ENCODE measurements at places on chromosomes 2 and 18.

DNA sequence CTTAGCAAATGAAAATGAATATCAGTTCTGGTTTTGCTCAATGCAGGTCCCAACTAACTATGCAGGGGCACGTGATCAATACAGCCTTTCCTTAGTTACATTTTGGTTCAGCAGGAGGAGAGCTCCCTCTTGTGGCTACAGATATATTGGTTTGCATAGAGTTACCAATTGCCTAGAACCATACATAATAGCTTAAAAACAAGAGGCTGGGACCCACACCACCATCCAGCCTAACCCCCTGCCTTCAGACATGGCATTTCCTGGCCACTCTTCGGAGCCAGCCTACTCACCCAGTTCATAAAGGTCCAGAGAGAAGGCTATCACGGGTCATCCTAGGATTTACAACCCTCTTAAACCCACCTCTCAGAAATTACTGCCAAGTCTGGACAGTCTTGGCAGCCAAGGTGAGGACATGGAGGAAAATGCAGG lies 10.5 kb downstream of the CCDC93 start:
- DNase-seq = peak; percentile 78

- no peak for DNase-seq
Observed at GRCh38 chr2:72112981-72113846, 34.4 kb downstream of the CYP26B1 start.

- DNase-seq = no peak
Observed at GRCh38 chr2:45867800-45868199, 216.3 kb downstream of the PRKCE start.

- no peak for DNase-seq
Observed at GRCh38 chr2:235685024-235685721, 191.3 kb downstream of the AGAP1 start.

DNA sequence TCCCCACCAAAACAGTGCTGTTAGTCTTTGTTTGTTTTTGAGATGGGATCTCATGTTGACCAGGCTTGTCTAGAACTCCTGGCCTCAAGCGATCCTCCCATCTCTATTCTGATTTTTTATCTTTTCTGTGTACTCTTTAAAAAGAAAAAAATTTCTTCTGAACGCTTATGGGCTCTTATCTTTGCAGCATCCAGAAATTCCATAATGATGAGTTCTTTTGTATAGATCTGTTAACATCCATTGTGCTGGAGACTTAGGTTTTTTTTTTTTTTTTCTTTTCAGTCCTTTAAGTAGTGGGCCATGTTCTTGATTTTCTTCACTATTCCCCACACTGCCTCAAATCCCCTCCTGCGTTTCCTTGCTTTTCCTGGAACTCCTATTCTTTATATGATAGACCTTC lies 31.0 kb downstream of the RBBP8 start:
- DNase-seq = no peak

- DNase-seq = no peak
Observed at GRCh38 chr2:239177908-239178307, 222.9 kb downstream of the HDAC4 start.

DNA sequence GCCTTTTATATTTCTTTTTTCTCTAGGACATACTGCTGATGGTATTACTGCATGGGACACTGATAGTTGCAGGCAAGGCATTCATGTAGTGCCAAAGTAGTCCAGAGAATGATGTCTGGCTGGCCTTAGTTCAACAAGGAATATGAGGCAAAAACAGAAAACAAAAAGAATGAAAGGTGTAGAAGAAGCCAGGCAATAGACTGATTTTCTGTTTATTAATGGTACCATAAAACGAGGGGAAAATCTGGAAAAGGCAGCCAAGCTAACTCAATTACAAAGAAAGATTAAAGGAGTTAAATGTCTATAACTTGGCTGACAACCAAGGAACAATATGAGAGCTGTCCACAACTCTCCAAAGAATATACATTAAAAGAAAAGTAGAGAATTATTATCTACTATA lies 284.9 kb downstream of the ZEB2 start:
- no peak for DNase-seq

GRCh38 chr2:33859811-33860461 lies 260.8 kb upstream of the FAM98A start:
- DNase-seq = no peak

- DNase-seq = no peak
Observed at GRCh38 chr2:104952976-104953375, 84.9 kb upstream of the MRPS9 start.

DNA sequence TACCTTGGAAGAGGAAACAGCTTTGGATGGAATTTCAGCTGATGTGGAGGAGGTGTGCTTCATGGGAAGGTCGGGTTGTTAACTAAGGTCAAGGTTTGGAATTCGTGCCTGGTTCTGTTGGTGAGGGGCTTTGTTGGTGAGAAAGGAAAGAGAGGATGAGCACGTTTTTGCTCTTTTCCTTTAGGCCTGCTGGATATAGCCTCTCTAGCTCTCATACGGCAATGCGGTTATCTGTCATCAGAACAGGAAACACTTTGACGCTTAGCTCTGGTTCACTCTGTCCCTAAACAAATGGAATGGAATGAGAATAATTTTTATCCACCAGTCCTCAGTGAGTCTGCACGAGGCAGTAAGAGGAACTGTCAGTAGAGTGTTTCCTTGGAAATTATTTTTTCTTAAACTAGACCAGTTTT lies 169.7 kb upstream of the NOSTRIN start:
- DNase-seq = no peak

DNA sequence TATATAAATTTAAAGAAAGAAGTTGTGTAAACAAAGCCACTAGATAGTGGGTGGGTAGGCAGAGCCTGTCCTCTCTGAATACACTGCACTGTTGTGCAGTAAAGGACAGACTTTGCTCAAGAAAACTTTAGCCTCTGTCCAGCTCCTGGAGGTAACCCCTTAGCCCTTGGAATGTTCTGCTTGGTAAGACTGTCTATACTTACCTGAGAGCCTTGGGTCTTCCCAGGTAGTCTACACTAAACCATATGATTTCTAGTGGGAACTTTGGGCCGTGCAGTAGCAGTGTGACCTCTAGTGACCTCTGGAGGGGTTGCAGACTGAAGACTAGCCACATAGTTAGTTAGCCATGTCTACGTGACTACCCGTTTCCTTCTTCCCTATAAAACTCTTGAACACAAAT lies 678.3 kb upstream of the NRXN1 start:
- peak; percentile 34 for DNase-seq

DNA sequence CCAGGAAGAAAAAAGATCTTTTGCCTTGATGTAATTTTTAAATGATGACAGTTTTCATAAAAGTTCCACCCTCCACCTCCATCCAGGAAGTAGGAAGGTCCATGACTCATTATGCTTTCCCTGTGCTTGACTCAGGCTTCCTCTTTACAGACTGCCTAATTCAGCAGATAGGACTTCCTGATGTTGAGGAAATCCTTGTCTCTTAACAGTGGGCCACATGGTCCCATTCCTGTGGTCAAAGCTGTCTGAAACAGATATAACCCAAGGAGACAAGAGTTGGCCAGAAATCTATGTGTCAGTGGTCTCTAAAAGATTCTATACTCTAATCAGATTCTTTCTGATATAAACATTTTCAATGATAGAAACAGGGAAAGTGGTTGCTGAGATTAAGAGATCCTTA lies 119.1 kb downstream of the BAZ2B start:
- peak; percentile 70 for DNase-seq

DNA sequence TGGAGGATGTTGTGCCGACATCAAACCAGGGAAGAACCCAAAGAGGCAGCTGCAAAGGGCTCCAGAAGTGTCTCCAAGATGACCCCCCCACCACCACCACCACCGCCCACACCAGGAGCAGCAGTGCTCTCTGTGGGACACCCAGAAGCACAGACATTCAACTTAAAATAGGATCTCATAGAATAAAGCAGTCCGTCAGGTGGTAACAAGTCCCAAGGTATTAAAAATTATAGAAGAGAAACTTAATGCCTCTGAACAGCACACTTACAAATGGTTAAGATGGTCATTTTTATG lies 155.5 kb upstream of the ID2 start:
- DNase-seq = no peak

GRCh38 chr2:11573418-11574175 lies 39.8 kb downstream of the GREB1 start:
- DNase-seq = no peak

DNA sequence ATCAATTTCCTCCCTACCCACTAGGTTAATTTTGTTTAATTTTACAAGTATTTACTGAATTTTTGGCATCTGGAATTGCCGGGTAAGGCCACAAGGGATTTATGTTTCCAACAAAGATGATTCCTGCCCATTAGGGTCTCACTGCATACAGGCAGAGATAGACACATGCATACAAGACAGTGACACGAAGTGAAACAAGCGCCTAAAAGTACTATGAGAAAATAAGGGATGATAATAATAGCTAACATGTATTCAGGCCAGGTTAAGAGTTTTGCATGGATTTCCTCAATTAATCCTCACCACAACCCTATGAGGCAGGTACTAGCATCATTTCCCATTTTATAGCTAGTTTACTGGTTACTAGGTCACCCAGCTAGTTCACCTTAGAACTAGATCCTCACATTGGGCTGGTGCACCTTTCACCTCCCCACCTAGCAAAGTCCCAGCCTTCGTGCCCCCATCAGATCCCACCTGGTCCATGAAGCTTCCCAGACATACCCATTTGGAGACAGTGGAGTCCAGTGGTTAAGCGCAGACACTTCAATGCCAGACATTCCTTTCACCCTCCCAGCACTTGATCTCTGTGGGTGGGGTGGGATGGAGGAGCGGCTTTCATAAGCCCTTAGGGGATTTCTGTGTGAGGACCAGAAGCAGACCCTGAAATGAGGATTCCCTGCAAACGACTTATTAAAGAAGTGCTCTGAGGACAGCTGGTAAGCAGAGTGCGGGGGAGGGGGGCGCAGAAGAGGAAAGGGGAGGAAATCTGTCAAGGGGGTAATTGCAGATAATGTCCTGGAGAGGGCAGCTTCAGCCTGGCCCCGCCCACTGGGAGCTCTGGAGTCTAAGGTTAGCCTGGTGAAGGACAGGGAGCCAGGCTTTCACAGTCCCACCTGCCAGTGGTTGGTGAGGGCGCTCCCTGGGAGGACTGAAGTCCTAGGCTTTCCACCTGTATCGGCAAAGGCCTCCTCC lies 5.8 kb upstream of the DGUOK start:
- DNase-seq = peak; percentile 65

DNA sequence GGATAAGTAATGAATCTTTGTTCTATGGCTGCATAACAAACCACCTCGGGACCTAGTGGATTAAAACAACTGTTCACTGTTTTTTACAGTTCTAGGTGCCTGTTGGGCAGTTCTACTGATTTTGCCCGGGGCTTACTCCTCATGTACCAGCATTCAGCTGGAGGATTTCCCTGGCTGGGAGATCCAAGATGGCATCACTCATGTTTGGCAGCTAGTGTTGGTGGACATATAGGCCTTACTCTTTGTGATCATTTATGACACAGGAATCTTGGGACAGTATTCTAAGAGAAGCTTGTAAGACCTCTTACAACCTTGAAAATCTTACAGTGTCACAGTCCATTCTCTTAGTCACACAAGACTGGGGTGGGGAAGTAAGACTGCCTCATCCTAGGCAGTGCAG lies 4.6 kb downstream of the MARCHF7 start:
- DNase-seq = no peak

- no peak for DNase-seq
Observed at GRCh38 chr18:35750929-35751328, 169.4 kb downstream of the GALNT1 start.

- DNase-seq = peak; percentile 49
Observed at GRCh38 chr2:70570041-70570661, 16.5 kb upstream of the TGFA start.

DNA sequence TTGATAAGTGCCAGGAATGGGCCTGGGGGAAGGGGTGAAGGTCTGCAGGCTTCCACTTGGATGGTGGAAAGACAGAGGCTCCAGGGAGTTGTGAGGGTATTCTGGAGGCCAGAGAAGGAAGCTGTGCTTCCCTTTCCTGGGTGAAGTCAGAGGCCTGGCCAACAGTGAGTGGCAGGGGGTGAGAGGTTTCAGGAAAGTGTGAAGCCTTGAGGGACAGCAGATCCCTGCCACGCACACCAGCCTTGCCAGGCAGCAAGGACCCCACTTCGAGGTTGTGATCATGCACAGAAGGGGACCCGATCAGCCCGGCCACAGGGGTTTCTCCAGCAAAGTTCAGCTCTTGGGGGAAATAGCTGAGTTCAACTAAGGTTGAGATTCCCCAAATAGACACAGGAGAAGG lies 66.5 kb downstream of the SMAD7 start:
- DNase-seq = no peak

DNA sequence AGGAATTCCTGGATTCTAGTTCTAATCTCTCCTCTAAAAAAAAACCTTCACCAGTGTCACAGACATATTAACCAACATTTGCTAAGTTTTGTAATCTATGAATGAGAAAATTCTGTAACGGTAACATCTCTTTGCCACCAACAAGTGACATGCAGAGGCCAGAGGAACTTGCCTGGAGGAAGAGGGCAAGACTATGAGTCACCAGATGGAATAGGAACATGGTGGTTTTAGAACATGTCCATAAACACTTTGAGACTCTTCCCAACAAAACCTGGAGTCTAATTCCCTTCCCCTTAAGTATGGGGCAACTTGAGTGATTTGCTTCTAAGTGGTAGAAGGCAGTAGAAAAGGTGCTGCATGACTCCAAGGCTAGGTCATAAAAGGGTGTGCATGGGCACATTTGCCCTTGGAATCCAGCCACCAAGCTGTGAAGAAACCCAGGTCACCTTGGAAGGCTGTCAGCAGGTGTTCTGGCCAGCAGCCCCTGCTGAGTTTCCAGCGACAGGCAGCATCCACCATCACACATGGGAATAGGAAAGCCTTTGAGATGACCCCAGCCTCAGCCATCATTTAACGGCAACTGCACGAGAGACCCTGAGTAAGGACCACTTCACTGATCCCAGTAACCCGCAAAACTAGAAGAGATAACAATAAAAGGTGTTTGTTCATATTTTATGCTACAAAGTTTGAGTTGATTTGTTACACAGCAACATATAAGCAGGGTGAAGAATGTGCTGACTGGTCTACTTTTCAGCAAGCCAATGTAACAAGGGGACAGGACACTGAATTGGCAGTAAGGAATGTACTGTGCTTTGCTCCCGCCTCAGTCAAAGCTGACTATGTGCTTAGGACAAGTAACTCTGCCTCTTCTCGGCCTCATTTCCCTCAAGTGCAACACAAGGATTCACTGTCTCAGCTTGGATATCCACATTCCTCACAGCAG lies 90.6 kb downstream of the SKA1 start:
- no peak for DNase-seq

DNA sequence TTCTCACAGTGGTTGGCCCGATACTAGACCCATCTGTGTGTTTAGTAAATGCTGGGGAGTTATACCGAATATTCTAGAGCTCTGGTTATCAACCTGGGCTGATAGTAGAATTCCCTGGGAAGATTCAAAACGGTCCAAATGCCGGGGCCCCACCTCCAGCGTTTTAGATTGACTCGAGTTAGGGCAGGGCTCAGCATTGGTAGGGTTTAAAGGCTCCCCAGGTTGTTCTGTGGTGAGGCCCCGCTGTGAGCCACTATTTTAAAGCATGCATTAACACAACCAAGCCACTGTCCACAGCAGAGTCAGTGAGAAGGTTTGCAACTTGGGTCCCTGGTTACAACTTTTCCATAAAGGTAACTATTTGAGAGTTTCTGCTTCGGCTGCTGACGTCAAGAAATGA lies 73.6 kb downstream of the DYSF start:
- DNase-seq = no peak

Measured in ACHN (cell line).